Activated gamma-delta T cell (primary cell): ENCODE measurements at places on chromosomes 3 and 15.

- no peak for DNase-seq
Observed at GRCh38 chr15:35723120-35723847, 177.3 kb upstream of the DPH6 start.

DNA sequence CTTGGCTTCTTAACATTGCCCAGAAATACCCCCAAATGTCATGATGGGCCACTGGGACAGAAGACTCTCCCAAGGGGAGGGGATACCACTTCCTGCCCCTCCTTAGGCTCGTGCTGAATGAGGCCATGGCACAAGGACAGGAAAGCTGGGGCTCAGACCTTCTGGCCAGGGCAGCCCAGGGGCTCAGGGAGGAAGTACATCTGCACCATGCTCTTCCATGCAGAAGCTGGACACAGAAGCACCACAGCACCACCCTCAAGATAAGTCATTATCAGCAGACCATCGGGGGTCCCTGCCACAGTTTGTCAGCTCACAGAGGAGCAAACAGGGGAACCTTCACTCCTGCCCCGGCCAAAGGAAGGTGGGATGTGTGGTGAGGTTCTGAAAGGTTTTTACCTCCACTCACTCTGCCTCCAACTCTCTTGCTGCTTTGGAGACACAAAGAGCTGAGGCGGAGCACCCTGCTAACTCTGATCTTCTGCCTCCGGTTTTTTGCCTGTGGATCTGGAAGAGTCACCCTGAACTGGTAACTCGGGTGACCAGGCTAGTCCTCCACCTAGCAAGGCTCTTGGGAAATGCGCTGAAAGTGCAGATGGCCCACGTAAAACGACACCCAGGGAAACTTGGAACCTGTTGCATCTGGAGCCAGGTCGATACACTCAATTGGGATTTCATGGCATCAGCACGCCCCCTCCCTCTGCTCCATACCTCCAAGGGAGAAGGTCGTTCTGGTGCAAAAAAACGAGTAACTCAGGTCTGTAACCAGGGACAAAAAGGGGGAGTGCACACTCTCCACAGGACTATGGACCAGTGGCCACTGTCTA lies 8.3 kb downstream of the BMF start:
- DNase-seq: no peak

GRCh38 chr15:82536409-82537350 lies 3.6 kb downstream of the RPS17 start:
- DNase-seq: no peak

- no peak for DNase-seq
Observed at GRCh38 chr3:172749230-172749965, 1.1 kb upstream of the ECT2 start.

DNA sequence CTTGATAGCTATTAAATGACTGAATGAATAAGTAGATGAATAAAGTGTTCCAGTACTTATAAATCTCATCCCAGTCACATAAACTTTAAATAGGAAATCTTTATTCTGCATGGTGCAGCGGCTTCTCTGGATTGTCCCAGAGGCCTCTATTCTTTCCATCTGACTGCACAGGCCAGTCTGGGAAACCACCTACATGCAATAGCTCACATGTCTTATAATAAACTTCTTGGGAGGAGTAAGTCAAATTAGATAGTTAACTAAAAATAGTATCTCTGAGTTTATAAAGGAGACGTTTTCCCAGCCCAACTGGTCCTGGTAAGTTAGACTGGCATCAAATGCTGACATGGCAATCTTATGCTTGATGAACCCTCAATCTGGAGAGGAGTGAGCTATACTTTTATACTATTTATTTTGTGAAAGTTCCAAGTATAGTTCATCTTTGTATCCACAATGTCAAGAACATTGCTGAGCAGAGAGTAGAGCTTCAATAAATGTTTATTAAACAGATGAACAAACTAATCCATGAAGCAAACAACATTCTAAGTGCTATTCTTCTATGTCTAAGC lies 417.6 kb downstream of the TIGIT start:
- DNase-seq: no peak

- no peak for DNase-seq
Observed at GRCh38 chr3:8445861-8446260, 55.8 kb upstream of the LMCD1 start.

DNA sequence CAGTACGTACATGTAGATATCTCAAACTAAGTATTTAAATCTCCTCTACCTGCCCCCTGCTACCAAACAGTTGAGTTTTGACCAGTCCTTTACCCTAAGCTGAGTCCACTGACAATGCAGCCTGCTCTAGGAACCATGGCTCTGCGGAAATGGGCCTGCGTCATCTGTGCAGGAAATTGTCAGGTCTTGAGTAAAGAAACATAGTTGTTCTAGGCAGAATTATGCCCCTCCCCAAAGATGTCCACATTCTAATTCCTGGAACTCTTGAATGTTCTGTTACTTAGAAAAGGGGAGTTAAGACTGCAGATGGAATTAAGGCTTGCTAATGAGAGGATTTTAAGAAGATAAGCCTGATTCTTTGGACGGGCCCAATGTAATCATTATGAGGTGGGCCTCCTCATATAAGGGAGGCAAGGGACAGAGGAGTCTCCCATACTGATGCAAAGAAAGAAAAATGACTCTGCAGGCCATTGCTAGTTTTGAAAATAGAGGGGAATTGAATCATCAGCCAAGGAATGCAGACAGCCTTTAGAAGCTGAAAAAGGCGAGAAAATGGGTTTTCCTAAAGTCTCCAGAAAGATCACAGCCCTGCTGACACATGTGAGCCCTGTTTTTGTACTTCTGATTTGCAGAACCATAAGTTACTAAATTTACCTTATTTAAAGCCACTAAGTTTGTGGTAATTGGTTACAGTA lies 5.5 kb upstream of the VGLL3 start:
- no peak for DNase-seq

DNA sequence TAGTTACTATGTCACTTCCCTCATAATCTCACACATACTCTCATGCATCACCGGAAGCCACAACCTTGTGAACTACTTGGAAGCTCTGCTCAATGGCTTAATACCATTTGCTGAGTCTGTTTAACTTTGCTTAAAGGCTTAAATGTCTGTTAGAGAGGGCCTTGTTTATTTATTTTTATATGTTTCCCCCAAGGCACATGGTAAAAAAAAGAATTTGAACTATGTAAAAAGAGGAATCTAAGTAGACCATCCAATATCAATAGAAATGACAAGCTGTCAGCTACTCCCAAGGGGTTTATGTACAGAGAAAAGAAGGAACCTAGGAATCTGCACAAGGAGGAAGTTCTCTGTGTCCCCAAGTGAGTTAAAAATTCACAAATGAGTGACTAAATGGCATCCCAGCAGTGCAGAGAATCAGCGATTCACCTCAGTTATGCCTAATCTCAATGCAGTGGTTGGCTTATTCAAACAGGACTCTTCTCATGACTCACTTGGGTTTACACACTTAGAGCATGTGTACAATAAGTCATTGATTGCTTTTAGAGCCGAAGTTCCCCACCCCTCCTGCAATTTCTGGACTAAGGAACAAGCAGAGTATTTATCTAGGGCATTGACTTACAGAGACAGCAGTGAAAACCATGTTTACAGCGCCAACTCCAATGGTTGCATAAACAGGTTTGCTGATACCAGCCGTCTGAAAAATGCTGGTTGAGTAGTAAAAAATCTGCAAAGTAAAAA lies 24.4 kb downstream of the SLC2A2 start:
- DNase-seq: no peak

GRCh38 chr3:134905647-134905935 lies 110.5 kb downstream of the EPHB1 start:
- DNase-seq: no peak

DNA sequence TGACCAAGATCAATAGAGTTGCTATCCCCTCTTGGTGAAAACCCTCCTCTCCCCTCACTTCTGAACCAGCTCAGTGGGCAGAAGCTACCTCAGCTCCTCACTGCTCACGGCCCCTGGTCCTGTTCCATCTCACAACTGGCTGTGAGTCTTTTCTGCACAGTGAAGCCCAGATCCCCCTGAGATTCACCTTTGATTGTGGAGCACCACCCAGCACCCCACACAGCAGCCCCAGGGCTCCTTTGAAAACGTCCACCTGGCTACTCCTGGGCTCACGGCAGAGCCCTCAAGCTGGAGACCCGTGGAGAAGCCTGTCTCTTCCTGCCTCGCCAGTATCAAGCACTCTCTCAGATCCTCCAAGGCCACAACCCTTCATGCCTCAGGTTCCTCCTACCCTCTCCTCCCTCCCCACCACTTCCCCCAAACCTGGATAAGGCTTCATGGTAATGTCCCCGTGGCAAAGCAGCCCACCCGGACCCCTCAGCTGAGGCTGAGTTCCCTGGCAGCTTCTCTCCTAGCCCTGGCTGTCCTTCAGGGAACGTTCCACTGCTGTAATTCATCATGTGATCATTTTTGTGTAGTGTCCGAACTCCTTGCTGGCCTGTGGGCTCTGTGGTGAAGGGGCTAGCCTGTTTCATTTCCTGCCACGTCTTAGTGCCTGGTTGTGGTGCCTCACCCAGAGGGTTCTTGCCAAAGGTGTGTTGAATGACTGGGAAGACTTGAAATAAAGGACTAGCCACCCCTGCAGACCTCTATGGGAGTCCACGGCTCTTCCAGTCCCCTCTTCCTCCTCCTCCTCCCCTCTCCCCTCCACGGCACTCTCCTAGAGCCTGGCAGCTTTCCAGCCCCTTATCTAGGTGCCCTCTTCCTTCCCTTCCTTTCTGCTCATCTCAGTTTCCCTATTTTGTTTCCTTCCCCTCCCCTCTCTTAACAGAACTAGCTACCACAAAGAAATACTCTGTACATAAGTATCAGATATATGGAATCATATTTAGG lies 44.5 kb downstream of the KY start:
- no peak for DNase-seq

DNA sequence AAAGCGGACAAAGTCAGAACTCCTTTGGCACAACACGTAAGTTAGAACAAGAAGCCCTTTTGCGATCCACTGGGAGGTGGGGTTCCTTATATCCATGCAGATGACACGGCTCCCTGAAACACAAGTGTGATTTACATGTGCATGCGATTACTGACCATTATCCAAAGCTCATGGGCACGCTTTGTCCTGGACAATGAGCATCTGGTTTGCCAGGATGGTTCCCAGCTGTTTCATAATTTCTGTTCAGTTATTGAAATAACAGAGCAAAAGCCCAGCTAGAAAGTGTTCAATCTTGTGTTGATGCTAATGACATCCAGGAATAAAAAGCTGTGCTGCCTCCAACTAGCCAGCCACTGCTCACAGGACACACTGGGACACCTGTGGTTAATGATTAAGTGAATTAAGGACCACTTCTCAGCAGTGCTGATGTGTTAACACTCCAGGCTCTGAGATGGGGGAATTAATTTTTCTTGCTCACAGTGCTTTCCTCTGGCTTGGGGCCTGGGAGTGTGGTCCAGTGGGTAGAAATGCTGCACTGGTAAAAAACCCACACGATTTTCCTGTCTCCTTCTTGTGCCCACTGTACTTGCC lies 123.1 kb upstream of the SLC2A2 start:
- DNase-seq: no peak

DNA sequence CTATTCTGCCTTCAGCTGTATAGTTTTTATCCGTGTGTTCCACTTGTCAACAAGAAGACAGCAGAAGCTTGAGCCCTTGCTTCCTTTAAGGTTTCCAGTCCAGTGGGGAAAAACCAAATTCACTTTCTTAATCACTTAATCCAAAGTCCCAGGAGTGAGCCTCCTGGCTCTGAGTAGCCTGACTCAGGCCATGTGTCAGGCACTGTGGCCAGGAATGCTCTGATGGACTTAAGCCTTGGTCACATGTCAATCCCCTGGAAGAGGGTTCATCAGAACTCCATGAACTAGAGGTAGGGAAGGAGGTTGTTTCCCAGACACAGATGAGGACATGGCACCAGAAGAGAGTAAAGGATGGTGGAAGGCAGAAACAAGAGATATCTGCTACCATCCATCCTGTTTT lies 8.8 kb downstream of the VIPR1 start:
- no peak for DNase-seq

GRCh38 chr3:186021673-186022362 lies 84.0 kb upstream of the TRA2B start:
- no peak for DNase-seq

DNA sequence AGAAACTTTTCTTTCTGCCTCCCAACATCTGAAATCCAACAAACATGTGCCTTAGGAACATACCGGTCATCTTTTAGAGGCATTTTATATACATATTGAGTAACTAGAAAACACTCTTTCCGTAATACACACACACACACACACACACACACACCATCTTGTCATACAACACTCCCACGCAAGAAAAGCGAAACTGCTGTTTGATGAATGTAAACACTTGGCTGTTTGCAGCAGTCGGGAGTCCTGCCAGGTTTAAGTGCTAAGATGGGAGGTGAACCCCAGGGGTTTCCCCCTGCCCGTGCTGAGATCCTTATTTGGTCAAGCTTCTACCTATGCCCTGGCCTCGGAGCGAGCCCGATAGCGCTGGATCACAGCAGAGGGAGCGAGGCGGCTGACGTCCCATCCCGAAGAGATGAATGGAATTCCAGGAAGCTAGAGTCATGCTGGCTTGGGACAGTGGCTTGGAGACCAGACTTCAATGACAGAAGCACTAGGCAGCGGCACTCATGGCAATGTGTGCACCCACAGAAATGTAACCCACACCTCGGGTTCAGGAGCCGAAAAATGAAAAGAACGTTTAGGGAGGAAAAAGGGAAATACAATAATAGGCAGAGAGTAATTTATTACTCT lies 1.3 kb upstream of the THBS1 start:
- no peak for DNase-seq

DNA sequence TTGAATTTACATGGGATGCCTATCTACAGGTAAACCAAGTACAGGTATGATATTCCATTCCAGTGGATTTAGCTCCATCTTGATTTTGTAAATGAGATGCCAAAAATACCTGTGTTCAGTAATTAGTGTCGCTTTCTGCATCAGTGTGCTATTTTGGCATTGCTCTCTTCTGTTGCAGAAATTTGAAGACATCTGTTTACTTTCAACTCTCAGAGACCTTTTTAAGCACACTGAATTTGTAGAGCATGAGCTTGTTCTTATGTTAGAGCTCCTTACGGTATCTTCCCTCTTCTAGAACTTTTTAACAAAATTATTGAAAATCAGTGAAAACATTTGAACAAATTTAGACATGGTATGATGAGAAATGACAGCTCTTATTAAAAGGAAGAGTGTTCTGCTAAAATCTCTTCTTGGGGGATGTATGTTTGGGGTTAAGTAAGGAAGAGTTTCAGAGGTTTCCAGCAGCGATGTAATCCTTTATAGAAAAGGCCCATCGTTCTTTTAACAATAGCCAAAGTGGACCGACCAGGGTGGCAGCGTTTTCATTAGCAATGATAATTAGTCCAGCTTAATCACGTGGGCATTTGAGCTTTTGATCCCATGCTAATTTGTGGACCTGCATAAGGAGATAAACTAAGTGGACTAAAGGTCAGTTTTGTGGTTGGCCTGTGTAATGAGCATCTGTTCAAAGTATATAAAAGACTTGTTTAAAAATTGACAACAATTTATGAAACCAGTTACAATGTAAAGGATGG lies 385.4 kb downstream of the PTPRG start:
- DNase-seq: no peak

DNA sequence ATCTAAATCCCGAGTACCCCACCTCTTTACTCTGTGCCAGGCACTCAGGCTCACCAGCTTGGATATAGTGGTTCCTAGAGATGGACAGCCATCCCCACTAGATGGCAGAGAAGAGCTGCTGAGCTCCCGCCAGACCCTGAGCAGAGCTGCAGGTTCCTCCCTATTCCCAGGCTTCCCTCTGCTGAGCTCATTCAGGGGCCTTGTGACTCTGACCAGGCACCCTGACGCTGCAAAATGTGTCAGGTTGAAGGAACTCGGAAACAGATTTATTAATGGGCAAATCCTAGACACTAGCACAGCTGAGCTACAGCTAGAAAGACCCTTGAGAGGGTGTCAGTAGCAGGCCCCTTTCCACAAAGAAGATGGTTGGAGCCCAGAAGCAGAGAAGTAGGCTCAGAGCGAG lies 38.2 kb upstream of the RHO start:
- DNase-seq: no peak

- DNase-seq: no peak
Observed at GRCh38 chr3:161208931-161209330, 12.2 kb upstream of the NMD3 start.
